ENCODE measurements at places on chromosomes 4 and X. TPM values are rescaled to one million over a fixed set of nuclear protein-coding genes. Genes with fewer than 3 reads are reported as not detected.

The GLRA3 gene
- 0.22 TPM for total RNA-seq

The FBXW7 gene
- 23.9 TPM for total RNA-seq

DNA sequence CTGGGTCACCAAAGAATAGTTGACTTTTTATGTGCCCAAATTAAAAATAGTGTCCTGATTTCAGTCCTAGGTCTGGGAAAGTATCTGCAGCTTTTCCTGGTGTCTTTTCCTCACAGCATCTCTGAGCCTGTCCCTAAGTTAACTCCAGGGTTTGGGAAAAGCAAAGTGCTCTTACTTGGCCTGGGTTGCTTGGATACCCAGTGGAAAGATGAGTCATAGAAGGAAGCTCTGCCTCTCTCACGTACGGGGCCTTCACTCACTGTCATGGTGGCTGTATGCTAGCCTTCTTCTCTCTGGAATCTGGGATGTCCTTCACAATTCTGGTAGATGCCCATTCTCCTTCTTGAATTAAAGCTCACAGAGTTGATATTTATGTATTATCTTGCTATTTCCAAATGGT, 607.3 kb downstream of the ANKRD50 start:
- DNase-seq, result no peak

- DNase-seq, result no peak
Measured at GRCh38 chr4:182188622-182189021, 54.6 kb upstream of the TENM3 start.

DNA sequence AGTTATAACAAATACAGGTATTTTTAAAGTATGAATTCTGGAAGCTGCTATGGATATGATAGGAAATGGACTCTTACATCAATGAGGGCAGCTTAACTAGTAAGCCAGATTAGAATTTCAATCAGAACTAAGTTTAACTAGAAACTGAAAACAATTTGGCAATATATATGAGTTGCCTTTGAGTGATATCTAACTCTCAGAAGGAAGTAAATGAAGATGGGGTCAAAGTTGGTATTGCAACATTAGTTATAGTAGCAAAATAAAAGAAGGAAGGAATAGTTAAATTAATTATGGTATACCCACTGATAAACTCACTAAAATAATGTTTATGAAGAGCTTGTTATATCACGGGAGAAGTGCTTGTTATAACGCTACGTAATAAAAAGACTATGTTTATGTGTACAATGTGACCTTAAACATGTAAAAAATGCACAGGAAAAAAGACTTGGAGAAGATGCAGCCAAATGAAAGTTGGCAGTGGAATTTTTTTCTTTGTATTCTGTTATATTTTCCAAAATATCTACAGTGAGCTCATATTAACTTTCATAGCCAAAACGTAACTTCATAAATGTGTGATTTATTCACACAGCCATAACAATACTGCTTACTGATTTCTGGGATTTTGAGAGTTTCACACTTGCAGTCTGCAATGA, 34.5 kb downstream of the PHKA2 start:
- no peak for DNase-seq

GRCh38 chr4:147596377-147596776, 20.8 kb upstream of the TMEM184C start:
- no peak for DNase-seq

DNA sequence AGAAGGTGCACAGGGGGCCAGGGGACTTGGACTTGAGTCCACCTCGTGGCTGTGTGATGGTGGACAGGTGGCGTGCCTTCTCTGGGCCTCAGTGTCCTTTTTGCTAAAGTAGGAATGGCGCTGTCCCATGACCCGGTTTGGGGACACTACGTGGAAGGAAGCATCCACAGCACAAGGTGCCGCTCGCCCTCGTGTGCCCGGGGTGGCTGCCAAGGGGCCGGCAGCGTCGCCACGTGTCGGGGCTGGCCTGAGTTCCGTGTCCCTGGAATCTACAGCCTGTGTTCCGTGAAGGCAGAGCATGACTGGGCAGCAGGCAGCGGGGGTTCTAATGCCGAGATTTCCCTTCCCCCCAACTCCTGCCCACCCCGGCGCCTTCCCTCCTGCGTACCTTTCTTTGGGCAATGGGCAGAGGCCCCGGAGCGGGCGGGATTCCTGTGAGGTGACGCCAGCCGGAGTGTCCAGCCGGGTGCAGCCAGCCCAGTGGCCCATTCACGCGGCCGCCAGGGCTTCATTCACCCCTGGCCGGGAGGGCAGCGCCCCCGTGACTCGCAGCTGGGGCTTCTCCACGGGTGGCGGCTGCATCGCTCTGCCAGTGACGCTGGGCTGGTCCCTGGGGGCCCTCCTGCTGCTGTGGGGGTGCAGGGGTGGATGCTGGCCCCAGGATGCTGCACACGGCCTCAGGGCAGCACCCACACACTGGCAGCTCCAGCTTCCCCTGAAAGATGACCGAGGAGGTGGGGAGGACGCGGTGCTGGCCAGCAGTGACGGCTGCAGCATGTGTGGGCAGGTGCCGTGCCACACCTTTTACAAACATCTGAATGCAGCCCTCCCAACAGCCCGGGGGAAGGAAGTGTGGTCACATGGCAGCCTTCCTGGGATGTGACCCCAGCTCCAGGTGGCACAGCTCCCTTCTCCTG, 21.2 kb downstream of the DOK7 start:
- DNase-seq, result no peak

All from pancreas (tissue), 10 donors.